Mucosa of descending colon (tissue), 3 donors: ENCODE measurements at places on chromosomes 1 and 21. TPM values are rescaled to one million over a fixed set of nuclear protein-coding genes. Genes with fewer than 3 reads are reported as not detected.
A peak's percentile ranks its signal among the peaks of the same experiment; 100 is the strongest.

UBL4B gene
- not detected for total RNA-seq

DNA sequence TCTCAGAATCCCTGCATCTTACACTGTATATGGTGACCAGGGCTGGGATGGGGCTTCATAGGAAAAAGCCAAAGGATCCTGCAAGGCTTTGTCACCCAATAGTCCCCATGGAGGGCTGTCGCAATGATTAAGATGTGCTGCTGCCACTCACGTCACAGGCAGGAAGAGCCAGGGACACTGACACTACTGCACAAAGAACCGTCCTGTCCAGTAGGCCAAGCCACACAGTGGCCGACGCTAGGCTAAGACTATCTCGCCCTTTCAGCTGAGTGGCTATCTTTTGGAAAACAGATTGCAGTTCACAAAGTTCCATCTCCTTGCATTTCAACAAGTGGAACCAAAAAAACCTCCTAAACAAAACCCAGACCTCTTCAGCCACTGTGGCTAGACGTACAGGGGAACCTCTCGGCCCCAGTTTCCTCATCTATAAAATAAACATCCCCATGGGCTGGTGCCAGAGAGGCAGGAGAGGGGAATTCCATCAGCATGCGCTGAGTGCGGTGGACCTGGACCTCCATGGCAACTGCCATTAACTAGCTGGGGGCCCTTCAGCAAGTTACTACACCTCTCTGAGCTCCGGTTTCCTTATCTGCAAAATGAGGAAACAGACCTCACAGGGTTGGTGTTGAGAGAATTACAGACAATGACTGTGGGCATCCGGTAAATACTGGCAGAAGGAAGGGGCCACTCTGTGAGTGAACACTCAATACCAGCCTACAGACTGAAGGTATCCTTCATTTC is 8.7 kb downstream of the CAPZB start:
- DNase-seq, result peak; percentile 46

DNA sequence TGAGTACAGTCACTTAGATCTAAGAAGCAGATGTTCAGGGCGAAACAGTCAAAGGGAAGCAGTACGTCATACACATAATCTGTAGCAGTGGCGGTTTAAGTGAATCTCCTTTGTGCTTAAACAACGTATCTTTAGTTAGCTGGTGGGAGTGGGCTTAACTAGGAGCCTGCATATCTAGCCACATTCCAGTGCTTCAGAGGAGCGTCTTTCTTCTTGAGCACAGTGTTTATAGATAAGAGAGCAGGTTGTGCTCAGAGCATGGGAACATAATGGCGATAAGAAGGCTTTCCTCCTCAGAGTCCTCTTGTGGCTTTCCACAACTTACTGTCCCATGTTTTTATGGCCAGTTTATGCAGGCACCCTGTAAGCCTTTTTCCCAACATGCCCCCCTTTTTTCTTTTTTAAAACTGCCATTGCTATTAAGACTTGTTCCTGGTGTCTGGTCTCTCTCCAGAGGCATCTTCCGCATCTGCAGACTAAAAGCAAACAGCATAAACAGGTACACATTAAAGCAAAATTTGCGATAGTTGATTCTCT is 3.2 kb downstream of the DAP3 start:
- DNase-seq, result no peak

DNA sequence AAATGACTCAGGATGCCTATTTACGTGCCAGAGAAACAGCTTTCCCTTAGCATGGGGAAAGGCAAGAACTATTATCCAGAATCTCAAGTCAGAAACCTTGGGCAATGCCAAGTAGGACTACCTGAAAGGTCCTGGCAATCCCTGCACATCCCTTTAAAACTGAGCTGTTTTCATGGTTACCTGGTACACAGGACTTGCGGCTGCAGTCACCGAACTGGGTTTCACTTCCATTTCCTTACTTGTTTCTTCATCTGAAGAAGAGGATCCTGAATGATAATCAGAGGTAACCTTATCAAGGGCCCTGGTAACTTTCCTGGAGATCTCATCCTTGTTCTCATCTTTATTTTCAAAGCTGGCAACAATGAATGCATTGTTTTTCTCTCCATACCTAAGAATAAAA is 14.3 kb downstream of the BTG3 start:
- DNase-seq, result no peak

DNA sequence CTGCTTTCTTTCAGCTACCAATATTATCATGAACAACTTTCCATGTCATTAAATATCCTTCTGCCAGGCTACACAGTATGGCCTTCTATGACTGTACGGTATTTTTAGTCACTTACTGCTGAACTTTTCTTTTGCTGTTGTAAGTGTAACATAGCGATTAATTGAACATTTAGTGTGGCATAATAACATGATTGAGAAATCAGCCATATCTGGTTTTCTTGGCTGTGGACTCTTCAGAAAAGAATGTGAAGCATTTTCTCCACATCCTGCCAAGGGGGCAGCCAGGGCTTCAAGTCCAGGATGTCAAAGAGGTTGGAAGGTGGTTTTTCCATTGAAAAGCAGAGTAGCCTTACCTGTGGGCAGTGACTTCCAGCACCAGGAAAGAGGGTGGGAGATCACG is 8.8 kb upstream of the AHCYL1 start:
- DNase-seq, result no peak

DNA sequence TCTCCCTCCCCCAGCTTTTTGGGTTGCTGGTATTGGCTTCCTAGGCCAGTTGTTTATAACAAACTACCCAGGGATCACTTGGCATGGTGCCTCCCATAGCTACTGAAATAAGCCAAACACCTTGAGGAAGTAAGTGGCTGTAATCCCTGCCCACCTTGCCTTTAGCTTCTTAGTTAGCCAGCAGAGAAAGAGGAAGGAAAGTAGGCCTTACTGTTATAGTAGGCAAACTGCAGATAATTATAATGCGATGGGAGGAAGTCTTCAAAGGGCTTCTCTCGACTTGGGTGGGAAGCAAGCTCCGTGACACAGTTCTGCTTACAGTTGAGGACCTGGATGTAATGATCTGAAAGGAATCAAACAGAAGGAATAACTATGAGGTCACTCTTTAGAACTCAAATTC is 8.2 kb downstream of the P3H1 start:
- no peak for DNase-seq
